ENCODE measurements at places on chromosomes 13 and 19.
A peak's percentile ranks its signal among the peaks of the same experiment; 100 is the strongest.

GRCh38 chr13:85666356-85666755 is 132.9 kb downstream of the SLITRK6 start:
- DNase-seq: no peak

GRCh38 chr13:87129602-87130300 is 541.4 kb upstream of the SLITRK5 start:
- DNase-seq: no peak

DNA sequence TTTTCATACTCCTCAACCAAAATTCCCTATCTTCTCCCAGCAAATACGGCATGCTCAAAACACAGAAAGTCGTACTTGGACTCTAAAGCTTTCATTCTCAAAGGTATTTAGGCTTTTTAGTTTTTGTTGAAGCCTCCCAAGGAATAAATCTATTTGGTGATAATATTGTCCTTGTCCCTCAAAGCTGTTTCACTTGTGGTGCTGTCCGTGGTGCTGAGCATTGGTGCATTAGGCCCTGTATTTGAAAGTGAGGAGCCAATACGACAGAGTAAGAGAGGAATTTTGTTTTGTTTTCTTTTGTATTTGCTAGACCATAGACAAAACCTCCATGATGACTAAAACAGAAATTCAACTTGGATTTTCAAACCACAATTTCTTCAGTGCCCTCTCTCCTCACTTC is 3.2 kb upstream of the LGALS13 start:
- DNase-seq: peak; percentile 12

DNA sequence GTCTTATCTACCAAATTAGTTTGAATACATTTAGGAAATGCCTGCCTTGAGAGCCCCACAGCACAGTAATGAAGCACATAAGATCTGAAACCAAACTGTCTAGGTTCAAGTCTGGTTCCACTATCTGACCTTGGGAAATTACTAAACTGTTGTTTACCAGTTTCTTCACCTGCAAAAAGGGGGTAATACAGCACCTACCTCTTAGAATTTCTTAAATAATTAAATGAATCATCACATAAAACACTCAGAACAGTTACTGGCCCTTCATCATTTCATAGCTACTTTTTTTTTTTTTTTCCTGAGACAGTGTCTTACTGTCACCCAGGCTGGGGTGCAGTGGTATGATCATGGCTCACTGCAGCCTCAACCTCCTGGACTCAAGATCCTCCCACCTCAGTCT is 59.6 kb downstream of the USP12 start:
- no peak for DNase-seq

GRCh38 chr19:44644402-44645016 is 799 bp downstream of the PVR start:
- DNase-seq: peak; percentile 76

DNA sequence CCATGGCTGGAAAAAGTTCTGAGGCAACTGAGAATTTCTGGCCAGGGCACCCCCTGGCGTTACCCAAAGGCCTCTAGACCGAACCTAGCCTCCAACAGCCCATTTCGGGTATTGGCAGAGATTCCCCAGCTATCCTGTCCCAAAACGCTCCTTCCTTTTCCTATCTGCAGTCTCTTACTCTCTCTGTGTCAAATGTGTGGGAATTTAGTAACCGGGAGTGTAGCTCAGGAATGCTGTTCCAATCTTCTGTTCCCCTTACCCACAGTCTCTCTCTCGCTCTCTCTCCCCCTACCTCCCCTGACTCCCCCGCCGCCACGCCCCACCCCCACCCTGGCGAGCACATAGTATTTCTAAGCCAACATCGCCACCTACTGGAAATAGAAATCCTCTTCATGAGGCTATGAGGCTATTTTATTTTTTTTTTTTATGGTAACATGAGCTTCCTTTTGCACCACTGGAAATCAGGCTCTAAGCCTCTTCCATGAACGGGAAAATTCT is 27.0 kb downstream of the OXGR1 start:
- DNase-seq: peak; percentile 20

GRCh38 chr19:19256072-19256969 is 16.8 kb downstream of the TM6SF2 start:
- no peak for DNase-seq

DNA sequence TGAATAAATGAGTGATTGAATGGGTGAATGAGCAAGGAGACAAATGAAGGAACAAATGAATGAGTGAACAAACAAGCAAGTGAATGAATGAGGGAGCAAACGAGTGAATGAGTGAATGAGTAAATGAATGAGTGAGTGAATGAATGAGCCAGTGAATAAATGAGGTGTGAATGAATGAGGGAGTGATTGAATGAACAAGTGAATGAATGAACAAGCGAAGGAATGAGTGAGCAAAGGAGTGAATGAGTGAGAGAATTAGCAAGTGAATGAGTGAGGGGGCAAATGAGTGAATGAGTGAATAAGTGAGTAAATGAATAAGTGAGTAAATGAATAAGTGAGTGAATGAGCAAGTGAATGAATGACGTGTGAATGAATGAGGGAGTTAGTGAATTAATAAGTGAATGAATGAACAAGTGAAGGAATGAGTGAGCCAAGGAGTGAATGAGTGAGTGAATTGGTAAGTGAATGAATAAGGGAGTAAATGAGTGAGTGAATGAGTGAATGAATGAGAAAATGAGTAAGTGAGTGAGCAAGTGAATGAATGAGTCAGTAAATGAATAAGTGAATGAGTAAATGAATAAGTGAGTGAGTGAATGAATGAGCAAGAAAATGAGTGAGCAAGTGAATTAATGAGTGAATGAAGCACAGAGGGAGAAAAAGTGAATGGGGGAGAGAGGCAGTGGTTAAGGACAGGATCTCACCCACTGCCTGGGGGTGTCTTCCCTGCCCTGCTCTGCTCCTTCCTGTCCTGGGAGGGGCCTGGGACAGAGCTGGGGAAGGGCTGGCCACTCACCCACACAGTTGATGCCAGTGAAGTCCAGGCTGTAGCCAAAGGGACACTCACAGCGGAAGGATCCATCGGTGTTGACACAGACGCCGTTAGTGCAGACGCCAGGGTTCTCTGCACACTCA is 36.4 kb downstream of the CCL25 start:
- no peak for DNase-seq

DNA sequence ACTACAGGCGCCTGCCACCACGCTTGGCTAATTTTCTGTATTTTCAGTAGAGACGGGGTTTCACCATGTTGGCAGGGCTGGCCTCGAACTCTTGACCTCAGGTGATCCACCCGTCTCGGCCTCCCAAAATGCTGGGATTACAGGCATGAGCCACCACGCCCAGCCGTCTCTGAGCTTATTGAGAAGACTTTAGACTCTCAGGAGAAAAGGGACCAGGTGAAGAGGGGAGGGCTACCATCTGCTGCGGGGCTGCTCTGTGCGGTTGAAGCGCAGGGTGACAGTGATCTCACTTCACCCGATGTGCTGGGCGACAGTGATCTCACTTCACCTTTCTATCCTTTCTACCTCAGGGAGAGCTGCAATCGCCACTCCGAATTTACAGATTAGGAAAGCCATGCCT is 25.3 kb downstream of the PDCD5 start:
- DNase-seq: no peak

GRCh38 chr13:98785405-98785804 is 32.9 kb upstream of the SLC15A1 start:
- no peak for DNase-seq

DNA sequence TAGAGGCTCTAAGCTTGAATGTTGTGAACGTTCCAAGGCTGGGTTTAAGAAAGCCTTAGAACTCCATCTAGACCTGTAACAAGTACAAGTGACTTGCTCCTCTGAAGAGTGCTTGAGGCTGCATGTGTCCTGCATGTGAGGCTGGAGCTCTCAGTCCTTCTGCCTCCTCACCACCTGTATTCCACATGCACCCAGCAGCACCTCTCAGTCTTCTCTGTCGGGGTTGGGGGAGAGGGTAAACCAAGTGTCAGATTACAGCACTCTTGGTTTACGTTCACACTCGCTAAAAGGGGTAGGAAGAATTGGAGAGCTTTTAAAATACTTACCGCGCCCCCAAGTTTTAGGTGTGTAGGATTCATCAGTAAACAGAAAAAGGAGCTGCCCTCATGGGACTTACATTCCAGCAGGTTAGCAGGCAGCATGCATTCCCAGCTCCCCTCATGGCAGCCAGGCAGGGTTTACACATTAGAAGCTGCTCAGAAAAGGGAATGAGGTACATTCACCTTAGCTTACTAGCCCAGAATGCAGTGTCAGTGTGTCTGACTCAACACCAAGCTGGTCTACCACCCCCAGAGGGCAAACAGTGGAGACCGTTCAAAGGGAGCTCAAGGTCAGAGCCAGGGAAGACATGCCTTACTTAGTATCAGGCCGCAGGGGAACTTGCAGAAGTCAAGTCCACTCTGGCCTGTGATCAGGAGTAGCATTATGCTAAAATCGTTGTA is 248.1 kb downstream of the PCCA start:
- no peak for DNase-seq

DNA sequence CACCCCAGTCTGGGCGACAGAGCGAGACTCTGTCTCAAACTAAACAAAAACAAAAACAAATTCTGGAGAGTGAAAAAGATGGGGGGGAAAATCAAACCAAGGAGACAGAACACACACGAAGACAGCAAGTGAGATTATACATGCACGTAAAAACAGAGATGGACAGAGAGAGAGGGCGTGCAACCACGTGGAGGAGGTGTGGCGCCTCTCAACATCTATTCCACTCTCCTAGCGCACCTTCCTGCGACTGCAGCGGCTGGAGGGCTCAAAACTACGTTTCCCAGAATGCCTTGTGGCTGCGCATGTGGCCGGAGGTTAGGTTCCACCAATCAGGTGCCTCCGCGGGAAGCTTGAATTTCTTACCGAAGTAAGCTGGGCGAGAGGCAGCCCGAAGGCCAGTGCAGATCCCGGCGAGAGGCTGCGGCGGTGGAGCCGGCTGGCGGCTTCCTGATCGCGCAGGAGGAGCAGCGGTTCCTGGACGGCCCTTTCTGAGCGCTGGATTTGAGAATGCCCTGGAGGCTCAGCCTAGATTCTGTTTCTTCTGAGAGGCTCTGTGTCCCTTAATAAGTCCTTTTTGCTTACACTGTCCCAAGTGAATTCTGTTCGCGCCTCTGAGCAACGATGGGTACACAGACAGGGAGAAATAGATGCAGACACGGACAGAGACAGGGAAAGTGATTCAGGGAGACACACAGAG is 13.1 kb upstream of the NANOS2 start:
- DNase-seq: peak; percentile 82

- DNase-seq: no peak
Measured at GRCh38 chr13:90640976-90641375, 706.5 kb upstream of the MIR17HG start.

DNA sequence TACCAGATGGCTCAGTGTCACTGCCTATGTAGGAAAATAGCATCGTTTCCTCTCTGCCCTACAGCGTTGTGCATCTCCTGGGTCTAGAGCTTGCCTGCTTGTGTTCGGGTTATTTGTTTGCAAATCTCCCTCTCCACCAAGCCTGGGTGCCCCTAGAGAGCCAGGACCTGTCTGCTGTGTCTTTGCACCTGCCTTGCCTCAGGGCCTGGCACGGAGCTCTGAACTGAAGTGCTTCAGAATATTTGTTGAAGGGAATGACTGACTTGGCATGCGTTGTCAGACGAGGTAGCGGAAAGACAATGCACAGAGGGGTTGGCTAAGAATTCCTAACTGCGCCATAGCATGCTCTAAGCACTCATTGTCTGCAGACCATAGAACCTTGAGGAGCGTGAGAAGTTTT is 263.4 kb downstream of the FGF9 start:
- no peak for DNase-seq

GRCh38 chr13:72920097-72920496 is 138.2 kb downstream of the PIBF1 start:
- DNase-seq: no peak

GRCh38 chr19:54517483-54517882 is 14.9 kb downstream of the LAIR2 start:
- DNase-seq: peak; percentile 17

DNA sequence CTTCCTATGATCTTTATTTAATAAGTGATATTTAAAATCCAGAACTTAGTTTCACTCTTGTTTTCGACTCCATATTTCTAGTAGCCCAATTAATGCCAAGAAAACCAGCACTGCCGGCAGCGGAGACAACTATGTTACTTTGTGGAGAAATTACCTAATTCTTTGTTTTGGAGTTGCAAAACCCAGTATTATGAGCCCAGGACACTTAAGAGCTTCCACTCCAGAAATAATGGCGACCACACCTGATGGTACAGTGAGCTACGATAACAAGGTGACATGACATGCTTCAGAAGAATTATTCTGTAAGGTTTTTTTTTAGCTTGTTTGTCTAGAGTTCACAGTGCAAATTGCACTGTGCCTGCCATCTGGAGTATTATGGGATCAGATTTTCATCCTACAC is 136.4 kb downstream of the ZAR1L start:
- no peak for DNase-seq

DNA sequence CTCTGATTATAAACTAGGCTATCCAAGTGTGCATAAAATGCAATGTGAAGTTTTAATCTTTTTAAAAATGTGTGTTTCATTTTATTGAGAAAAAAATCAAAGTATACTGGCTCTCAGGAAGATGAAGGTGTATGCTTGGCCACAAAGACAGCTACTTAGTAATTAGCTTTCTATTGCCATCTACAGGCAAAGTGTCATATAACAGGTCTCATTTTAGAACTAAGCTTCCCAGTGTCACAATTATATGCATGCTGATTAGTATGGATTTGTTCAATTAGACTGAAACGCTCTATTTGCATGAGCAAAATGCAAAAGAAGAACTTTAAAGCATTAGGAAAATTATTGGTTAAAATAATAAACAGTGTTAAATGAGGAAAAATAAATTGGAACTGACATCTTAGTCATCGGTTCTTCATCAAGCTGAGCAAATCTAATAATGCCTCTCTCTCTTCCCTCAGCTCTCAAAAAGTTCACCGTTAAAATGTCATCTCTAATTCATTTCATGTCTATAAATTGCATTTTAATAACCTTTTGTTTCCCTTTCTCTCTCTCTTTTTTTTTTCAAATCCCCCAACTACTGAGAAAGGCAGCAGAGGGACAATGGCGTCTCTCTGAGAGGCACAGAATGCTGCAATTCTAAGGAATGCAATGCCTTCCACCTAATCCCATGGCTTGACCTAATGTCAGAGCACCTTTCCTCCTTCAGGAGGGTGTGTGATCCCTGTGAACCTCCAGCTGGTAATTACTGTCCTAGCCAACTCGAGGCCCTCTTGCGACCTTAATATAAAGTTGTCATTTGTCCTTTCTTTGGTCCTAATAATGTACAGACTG is 313.1 kb upstream of the MAB21L1 start:
- no peak for DNase-seq

DNA sequence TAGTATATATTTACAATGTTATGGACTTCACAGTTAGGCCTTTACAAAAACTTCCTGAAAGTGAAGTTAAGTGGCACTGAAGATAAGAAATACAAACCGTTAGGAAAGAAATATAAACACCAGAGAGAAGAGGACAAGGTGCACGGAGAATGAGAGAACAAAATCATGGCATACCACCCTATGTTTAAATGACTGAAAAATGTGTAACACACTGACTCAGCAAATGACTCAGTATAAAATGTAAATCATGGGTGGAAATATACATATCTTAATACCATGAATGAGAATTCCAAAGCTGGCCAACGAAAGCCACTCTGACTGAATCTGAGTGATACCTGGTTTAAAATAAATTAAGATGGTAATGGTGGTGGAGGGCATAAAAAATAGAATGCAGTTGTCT is 260.8 kb downstream of the DNAJC15 start:
- DNase-seq: no peak

GRCh38 chr19:35349614-35350521 is 2.2 kb downstream of the FFAR1 start:
- no peak for DNase-seq

- no peak for DNase-seq
Measured at GRCh38 chr19:50310759-50311465, 18.3 kb downstream of the KCNC3 start.
